ENCODE measurements at places on chromosomes 7 and 10.

DNA sequence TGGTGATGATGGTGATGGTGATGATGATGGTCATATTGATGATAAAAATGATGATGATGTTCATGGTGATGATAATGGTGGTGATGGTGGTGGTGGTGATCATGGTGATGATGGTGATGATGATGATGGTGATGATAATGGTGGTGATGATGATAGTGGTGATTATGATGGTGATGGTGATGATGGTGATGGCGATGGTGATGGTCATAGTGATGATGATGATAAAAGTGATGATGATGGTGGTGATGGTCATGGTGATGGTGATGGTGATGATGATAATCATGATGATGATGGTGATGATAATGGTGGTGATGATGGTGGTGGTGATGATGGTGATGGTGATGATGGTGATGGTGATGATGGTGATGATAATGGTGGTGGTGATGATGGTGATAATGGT lies 478.7 kb downstream of the TYW1 start:
- DNase-seq = no peak

DNA sequence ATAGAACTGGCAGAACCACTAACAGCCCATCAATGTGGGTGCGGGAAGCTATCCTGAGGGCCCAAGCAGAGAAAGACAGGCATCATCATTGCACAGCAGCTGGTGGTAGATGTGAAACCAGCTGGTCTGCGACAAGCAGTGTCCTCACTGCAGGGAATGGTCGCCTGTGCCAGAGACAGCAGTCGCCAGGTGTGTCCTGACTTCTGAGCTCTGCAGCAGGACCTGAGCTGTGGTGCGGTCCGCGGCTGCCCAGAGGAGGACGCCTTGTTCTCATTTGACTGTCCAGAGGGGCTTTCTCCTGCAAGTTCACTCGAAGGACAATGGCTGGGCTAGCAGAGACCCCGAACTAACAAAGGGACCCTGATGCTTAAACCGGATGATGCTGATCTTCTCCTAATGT lies 97.4 kb downstream of the LRRC18 start:
- DNase-seq = no peak

GRCh38 chr10:123136806-123137642 lies 1.3 kb downstream of the HMX3 start:
- no peak for DNase-seq

- no peak for DNase-seq
Observed at GRCh38 chr10:58653139-58653538, 140.5 kb downstream of the BICC1 start.

DNA sequence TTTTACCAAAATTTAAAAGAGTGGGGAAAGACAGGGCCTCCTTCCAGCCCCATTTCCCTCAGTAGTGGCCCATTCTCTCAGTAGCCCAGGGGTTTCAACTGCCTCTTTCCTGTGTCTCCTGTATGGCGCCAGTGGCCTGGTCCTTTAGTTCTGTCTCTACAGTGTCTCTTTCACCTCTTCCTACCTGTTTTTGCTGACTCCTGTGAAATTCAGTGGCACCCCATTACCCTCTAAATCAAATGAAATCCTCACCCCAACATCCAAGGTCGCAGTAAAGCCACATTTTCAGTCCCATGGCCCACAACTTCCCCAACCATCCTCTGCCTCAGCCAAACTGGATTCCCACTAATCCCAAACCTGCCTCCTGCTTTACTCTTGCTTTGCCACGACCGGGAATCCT lies 200.7 kb downstream of the IPMK start:
- no peak for DNase-seq

GRCh38 chr7:117564080-117564479 lies 84.3 kb downstream of the CFTR start:
- DNase-seq = no peak

All from progenitor cell of endocrine pancreas (in vitro differentiated cells).